ENCODE measurements at places on chromosomes 12 and 14. TPM values are rescaled to one million over a fixed set of nuclear protein-coding genes. Genes with fewer than 3 reads are reported as not detected.

The DHRS4L2 gene
- 39.3 TPM for total RNA-seq

The METTL17 gene
- 59.6 TPM for total RNA-seq

The CMA1 gene
- total RNA-seq = not detected

The KLHL33 gene
- 0.05 TPM for total RNA-seq

The KLRG1 gene
- total RNA-seq = 5.6 TPM
